Smooth muscle cell of the pulmonary artery (primary cell): ENCODE measurements at places on chromosomes 16 and 17. TPM values are rescaled to one million over a fixed set of nuclear protein-coding genes. Genes with fewer than 3 reads are reported as not detected.

The CLUH gene
- 34.5 and 62.4 TPM in 2 replicates for total RNA-seq

The ANKRD40CL gene
- not detected in 2 replicates for total RNA-seq

The HYDIN gene
- 0.23 and 0.46 TPM in 2 replicates for total RNA-seq

The TBC1D24 gene
- total RNA-seq = 20.7 and 28.8 TPM in 2 replicates

The GPR139 gene
- not detected in 2 replicates for total RNA-seq

The GDPD3 gene
- 0.76 and 1.3 TPM in 2 replicates for total RNA-seq

The CAPNS2 gene
- 0.59 and 0.89 TPM in 2 replicates for total RNA-seq

The HOXB9 gene
- not detected in 2 replicates for total RNA-seq

The CD300E gene
- not detected in 2 replicates for total RNA-seq

The COX11 gene
- 55.6 and 63.1 TPM in 2 replicates for total RNA-seq

The HEATR9 gene
- not detected in 2 replicates for total RNA-seq

The CCDC102A gene
- 16.3 and 19.3 TPM in 2 replicates for total RNA-seq

The CFAP97D1 gene
- under 0.01 TPM in 1 of 2 replicates, not detected in the other for total RNA-seq

The SRCIN1 gene
- 0.07 TPM in 1 of 2 replicates, not detected in the other for total RNA-seq

The GJD3 gene
- 1.6 and 5.9 TPM in 2 replicates for total RNA-seq

The TSPAN10 gene
- total RNA-seq = 3.6 TPM in 2 replicates

The KDM6B gene
- 9.3 and 19.7 TPM in 2 replicates for total RNA-seq

The CORO6 gene
- 3.8 and 4.9 TPM in 2 replicates for total RNA-seq

The CDC6 gene
- total RNA-seq = 3.9 and 6.6 TPM in 2 replicates

The GLOD4 gene
- 41.4 and 48.8 TPM in 2 replicates for total RNA-seq

The PPP1R1B gene
- total RNA-seq = 0.91 TPM in 1 of 2 replicates, not detected in the other

The DHX58 gene
- 9.5 and 11.3 TPM in 2 replicates for total RNA-seq

The COG4 gene
- total RNA-seq = 76.0 and 86.2 TPM in 2 replicates

The CA4 gene
- total RNA-seq = not detected in 2 replicates

The NPIPA3 gene
- total RNA-seq = 0.69 and 0.98 TPM in 2 replicates

The DOC2B gene
- total RNA-seq = not detected in 2 replicates

The PMP22 gene
- total RNA-seq = 68.1 and 78.1 TPM in 2 replicates

The PRRT2 gene
- 1.2 and 1.8 TPM in 2 replicates for total RNA-seq

The MARVELD3 gene
- total RNA-seq = 0.07 TPM in 1 of 2 replicates, not detected in the other

The GLP2R gene
- total RNA-seq = not detected in 2 replicates

The NOD2 gene
- 0.17 and 0.26 TPM in 2 replicates for total RNA-seq

The ADCY9 gene
- 20.6 and 34.7 TPM in 2 replicates for total RNA-seq

The KRTAP2-2 gene
- not detected in 2 replicates for total RNA-seq

The TEDC2 gene
- total RNA-seq = 2.4 and 2.8 TPM in 2 replicates

The RFWD3 gene
- total RNA-seq = 14.1 and 15.5 TPM in 2 replicates

The ABCC3 gene
- total RNA-seq = 18.2 and 29.7 TPM in 2 replicates

The NPIPA8 gene
- not detected in 2 replicates for total RNA-seq

The TRIM16 gene
- 59.2 and 62.9 TPM in 2 replicates for total RNA-seq

The TBC1D3I gene
- 0.07 and 0.78 TPM in 2 replicates for total RNA-seq

The CDRT15 gene
- total RNA-seq = not detected in 2 replicates

The SULT1A1 gene
- total RNA-seq = 0.50 and 3.8 TPM in 2 replicates

The KRT222 gene
- total RNA-seq = not detected in 2 replicates

The ABCA9 gene
- total RNA-seq = 12.0 and 62.2 TPM in 2 replicates

The KRT33A gene
- not detected in 2 replicates for total RNA-seq

The KRT33B gene
- not detected in 2 replicates for total RNA-seq

The ZNF597 gene
- total RNA-seq = 1.9 and 2.1 TPM in 2 replicates

The C16orf54 gene
- not detected in 2 replicates for total RNA-seq

The TRPV2 gene
- 71.5 and 83.5 TPM in 2 replicates for total RNA-seq

The ITGAL gene
- 0.17 TPM in 1 of 2 replicates, not detected in the other for total RNA-seq

The PRDM7 gene
- total RNA-seq = not detected in 2 replicates
